Stimulated activated CD8-positive, alpha-beta memory T cell treated with anti-CD3 and anti-CD28 coated beads, Interleukin-2, amount 100 ng/mL, for 1 hour (primary cell): ENCODE measurements at places on chromosomes 2 and 18.

- no peak for DNase-seq
Observed at GRCh38 chr2:9905413-9905812, 46.1 kb upstream of the GRHL1 start.

- no peak for DNase-seq
Observed at GRCh38 chr2:198815626-198816025, 642.1 kb downstream of the SATB2 start.

DNA sequence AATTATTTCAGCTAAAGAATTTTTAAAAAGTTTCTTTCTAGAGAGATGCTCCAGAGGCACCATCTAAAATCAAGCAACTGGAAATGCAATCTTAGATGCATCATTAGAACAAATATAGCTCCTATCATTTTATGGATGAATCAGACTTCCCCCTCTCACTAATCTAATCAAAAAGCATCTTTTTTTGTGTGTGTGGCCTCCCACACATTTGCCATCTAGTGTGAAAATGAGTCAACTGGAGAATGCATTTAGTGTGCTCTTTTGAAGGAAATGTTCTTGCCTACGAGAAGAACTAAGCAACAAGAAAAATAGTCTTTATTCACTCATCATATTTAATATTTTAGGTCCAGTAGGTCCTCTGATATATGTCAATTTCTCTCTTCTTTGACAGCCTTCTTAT, 39.5 kb upstream of the FIGN start:
- DNase-seq: no peak

GRCh38 chr2:240191001-240191400, 50.5 kb upstream of the OTOS start:
- DNase-seq: no peak

DNA sequence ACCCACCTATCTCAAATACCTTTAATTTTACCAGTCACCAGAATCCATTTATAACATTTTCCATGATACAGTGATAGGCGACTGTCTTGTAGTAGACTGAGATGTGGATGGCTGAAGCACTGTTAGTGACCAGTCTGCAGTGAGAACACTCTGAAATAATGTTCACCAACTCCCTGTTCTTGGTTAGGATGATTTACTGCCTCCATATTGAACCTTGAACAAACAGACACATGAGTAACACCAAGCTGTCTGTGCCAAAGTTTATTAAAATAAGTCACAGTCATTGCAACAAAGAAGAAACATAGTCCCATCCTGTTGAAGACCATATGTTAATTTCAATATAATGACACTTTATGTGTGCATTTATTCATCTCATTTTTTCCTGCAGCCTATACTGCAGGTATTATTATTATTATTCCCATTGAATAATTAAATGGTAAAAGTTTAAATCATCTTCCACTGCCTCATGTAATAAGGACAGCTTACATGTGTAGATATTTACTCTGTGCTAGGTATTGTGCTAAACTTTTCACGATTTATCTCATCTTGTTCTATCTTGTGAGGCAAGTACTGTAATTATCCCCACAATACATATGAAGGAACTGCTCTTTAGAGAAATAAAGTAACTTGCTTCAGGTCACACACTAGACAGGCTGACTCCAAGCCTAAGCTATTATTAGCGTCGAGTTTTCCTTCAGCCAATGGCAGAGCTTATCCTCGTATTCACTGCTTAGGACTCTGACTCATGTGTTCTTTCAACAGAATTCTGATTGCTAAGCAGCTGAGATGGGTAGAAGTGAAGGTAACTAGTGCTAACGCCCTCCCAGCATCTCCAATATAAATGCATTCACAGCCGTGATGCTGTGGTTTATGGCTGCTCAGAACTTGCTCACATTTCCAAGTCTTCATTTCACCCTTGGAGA, 62.5 kb downstream of the ONECUT2 start:
- no peak for DNase-seq

DNA sequence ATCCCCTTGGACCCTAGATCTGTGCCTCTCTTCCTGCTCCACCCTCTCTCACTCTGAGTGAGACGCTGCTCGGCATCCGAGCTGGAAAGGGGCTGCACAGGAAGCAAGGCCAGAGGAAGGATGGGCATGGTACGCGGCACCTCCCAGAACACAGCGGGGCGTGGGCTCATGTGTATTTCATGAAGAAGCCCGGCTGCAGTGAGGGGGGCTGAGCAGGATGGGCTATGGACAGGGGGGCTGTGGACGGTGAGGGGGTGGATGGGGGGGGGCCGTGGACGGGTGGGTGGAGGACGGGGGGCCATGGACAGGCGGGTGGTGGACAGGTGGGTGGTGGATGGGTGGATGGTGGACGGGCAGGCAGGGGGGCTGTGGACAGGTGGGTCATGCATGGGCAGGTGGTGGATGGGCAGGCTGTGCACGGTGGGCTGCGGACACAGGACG, 28.5 kb downstream of the SLC66A2 start:
- DNase-seq: no peak

GRCh38 chr2:190340369-190340768, 3.0 kb upstream of the INPP1 start:
- no peak for DNase-seq

DNA sequence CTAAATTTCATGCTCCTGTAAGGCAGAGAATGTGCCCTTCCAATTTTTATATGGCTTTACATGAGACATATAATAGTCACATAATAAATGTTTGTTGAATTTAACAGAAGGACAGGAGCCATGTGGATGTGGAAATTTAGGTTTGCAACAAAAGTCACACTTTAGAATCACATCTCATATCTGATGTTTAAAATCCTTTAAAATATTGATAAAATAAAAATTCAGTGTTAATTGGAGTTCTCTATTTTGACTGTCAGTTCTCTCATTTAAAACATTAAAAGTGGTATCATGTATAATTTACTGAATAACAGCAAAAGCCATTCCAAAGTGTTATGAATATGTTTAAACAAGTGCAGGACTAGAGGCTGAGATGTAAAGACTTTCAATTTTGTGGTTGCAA, 594.1 kb downstream of the LRRTM4 start:
- DNase-seq: no peak

DNA sequence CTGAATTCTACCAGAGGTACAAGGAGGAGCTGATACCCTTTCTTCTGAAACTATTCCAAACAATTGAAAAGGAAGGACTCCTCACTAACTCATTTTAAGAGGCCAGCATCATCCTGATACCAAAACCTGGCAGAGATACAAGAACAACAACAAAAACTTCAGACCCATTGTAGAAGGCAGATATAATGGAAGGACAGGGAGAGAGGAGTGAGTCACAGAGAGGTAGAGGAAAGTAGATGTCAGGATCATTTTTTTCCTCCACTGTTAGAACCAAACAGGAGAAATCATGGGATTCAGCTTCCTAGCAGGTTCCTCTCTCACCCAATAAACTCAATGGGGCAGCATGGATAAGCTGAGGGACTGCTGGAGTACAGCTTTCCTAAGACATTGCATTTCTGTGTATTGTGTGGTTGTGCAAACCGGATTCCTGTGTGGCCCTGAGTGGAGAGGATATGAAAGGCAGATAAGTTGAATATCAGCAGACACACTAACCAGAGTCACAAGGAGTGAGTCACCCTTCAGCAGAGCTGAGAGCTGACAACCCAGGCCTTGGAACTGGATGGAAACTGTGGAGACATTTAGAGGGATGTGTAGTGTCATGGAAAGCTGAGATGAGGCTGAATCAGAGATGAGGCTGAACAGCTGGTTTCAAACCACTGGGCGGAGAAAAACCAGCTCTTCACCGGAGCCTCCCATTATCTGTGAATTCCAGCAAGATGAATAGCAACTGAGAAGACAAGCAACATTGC, 60.9 kb upstream of the MMADHC start:
- DNase-seq: no peak

DNA sequence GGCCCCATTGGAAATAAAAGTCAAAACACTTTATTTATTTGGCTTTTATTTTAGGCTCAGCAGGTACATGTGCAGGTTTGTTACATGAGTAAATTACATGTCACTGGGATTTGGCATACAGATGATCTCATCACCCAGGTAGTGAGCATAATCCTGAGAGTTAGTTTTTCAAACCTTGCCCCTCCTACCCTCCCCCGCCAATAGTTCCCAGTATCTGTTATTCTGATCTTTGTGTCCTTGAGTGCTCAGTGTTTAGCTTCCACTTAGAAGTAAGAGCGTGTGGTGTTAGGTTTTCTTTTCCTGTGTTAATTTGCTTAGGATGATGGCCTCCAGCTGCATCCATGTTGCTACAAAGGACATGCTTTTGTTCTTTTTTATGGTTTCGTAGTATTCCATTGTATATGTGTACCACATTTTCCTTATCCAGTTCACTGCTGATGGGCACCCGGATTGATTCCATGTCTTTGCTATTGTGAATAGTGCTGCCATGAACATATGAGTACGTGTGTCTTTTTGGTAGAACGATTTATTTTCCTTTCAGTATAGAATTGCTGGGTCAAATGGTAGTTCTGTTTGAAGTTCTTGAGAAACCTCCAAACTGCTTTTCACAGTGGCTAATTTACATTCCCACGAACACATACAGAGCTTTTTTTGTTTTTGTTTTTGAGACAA, 47.9 kb downstream of the ARMC9 start:
- no peak for DNase-seq

GRCh38 chr2:8238521-8239230, 443.2 kb upstream of the ID2 start:
- no peak for DNase-seq

DNA sequence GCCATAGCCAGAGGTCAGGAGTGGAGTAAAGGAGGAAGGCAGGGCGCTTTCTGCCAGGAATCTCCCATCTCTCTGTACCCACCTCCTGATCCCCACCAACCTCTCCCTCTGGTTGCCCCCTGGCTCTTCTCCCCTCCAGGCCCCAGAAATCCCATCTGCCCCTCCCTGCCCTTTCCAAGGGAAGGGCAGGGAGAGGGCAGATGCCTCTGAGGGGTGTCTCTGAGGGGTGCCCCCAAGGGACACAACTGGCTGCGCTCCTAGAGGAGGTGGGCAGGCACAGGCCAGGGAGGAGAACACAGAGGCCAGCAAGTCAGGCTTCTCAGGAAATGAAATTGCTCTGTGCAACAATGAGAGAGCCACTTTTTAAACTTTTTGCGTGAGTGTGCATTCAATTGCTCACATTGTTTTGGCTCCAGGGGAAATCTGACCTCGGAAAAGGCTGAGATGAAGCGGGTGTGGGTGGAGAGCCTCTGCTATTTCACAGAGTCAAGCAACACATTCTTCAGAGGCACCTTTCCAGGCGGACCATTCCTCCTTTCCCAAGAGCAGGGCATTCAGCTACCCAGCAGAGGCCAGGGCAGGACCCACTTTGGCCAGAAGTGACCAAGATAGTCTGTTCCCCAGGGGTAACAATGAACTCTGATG, 125.5 kb downstream of the SMAD7 start:
- DNase-seq: no peak

DNA sequence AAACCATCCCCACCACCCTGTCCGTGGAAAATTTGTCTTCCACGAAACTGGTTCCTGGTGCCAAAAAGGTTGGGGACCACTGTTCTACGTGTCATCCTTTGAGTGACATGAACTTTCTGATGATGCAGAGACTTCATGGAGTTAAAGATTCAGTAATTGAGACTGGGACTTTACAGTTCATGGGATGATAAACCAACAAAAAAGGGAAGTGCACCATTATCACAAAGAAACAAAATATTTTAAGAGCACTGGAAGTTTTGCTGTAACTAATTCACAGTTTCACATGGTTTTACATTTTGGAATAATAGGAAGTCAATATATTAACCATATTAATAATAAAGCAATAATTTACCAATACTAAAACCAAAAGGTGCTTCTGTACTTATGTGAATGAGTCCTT, 126.8 kb downstream of the AQP4 start:
- no peak for DNase-seq

- no peak for DNase-seq
Observed at GRCh38 chr18:2050702-2051201, 520.6 kb downstream of the METTL4 start.

DNA sequence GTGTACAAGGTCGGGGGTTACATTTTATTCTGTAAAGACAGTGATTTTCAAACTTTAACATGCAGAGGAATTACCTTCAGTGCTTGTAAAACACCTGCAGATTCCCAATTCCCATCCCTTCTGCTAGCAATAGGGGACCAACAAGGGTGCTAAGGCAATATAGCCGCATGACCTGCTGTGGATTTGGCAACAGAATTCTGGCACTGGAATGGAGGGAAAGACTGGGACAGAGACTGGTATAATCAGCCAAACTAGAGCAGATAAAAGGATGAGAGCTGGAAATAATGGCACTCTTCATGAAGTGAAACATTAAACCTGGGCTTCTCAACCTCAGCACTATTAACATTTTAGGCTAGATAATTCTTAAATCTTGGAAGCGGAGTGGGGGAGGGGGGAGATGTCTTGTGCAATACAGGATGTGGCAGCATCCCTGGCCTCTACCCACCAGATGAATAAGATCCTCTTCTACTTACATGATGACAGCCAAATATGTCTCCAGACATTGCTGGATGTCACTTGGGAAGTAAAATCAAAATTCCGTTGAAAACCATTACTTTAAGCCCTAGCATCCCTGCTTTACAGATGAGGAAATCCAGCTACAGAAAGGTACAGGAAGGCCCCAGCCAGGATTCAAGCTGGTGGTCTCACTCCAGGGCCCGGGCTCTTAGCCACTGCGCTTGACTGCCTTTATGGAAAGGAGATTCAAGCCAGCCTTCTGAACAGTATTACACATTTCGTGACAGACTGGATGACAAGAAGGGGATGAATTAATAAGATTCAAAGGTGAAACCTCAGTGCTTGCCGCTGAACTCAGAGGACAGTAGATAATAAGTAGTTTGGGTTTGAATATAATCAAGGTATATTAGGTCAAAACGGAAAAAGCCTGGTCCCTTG, 1.7 kb downstream of the EVA1A start:
- DNase-seq: no peak

GRCh38 chr2:199775267-199775666, 75.7 kb downstream of the FTCDNL1 start:
- no peak for DNase-seq

- no peak for DNase-seq
Observed at GRCh38 chr2:29080886-29081743, 6.8 kb upstream of the PCARE start.
